Psoas muscle (tissue), 8 donors: ENCODE measurements at places on chromosomes 11 and 22. TPM values are rescaled to one million over a fixed set of nuclear protein-coding genes. Genes with fewer than 3 reads are reported as not detected.

DNA sequence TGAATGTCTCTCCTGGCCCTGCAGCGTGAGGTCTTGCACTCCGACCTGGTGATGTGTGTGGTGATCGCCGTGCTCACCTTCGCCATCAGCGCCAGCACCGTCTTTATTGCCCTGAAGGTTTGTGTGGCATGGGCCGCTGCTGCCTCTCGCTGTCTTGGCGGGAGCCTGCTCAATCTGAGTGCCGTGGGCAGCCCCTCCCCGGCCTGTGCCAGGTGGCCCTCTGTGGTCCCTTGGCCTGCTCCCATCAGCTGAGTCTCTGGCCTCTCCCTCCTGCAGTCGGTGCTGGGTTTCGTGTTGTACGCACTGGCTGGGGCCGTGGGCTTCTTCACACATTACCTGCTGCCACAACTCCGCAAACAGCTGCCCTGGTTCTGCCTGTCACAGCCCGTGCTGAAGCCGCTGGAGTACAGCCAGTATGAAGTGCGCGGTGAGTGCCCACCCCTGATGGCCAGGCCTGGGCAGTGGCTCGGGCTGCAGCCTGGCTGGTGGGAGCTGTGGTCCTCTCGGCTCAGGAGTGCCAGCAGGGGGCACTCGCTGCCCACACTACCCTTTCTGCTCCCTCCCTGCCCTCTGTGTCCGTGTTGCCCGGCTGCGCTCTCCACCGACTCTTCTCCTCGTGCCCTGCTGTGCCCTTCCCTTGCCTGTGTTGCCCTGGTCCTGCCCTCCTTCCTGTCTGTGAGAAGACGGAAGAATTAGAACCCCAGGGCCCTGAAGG lies 10.2 kb downstream of the PCNX3 start:
- no peaks in the 10 kb centered on the region for H3K27me3 ChIP-seq
- H3K27ac ChIP-seq, result no peak overlapping the region

Gene CLNS1A
- 89.0 TPM for total RNA-seq

DNA sequence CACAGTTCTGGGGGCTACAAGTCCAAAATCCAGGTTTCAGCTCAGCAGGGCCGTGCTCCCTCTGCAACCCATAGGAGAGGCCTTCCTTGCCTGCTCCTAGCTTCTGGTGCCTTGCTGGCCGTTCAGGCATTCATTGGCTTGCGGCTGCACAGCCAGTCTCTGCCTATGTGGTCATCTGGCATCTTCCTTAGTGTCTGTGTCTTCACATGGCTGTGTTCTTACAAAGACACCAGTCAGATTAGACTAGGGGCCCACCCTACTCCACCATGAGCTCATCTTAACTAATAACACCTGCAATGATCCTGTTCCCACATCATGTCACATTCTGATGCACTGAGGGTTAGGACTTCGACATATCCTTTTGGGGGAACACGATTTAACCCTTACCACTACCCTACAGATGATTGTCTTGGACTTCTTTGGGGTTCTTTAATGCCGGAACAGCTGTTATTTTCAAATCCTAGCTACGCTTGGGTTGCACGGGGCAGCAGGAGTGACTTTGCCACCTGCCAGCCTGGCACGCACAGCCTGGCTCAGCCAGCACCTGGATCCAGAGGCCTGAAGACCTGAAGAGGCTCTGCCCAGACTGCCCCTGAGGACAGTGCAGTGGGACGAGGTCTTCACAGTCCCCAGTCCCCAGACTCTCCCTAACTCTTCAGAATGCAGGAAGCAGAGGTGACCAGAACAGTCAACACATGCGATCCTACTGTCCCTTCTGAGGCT lies 7.7 kb upstream of the NEAT1 start:
- peak overlapping the region; percentile 100 for H3K27ac ChIP-seq
- H3K27me3 ChIP-seq, result no peaks in the 10 kb centered on the region
- peaks cover 56% of the 10 kb centered on the region for H3K4me1 ChIP-seq
- DNase-seq, result no peak
- H3K36me3 ChIP-seq, result peaks cover 17% of the 10 kb centered on the region
- H3K4me3 ChIP-seq, result peak overlapping the region; percentile 86

DNA sequence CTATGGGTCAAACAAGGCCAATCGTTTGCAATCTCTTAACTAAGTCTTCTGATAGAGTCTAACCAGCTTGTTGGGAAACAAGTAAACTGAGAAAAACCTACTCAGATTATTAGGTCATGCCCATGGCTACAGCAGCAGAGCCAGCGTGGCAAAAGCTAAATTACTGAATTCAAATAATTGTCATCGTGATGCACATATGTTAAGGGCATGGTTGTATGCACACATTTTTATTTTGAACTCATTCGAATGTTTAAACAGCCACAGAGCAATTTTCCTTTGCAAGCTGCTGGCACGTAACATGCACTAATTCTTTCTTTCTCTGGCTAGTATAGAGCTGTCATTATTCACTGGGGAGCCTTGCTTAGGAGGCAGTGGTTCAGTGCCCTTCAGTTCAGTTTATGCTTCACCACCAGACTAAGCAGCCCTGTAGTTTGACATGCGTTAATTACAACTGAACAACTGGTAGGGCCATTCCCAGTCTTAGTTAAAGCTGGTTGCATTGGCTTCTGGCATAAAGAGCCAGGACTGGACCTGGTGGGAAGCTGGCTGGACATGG lies 396.4 kb downstream of the METTL15 start:
- no peak for DNase-seq
- H3K4me3 ChIP-seq, result no peak overlapping the region
- no peaks in the 10 kb centered on the region for H3K27me3 ChIP-seq
- no peak overlapping the region for H3K27ac ChIP-seq
- no peaks in the 10 kb centered on the region for H3K36me3 ChIP-seq
- no peaks in the 10 kb centered on the region for H3K4me1 ChIP-seq
